ENCODE measurements at places on chromosomes 1 and 21. TPM values are rescaled to one million over a fixed set of nuclear protein-coding genes. Genes with fewer than 3 reads are reported as not detected.

The LRRC53 gene
- total RNA-seq, result not detected

The TMOD4 gene
- 0.87 TPM for total RNA-seq

The NBPF6 gene
- total RNA-seq, result not detected

The AUNIP gene
- 12.8 TPM for total RNA-seq

The CHI3L1 gene
- 5.7 TPM for total RNA-seq
